Kidney (tissue), 22 donors: ENCODE measurements at places on chromosomes 1 and 21. TPM values are rescaled to one million over a fixed set of nuclear protein-coding genes. Genes with fewer than 3 reads are reported as not detected.

Gene TCP10L
- polyA plus RNA-seq, result 5.2 TPM

Gene JMJD4
- polyA plus RNA-seq, result 12.6 TPM

Gene FAM151A
- polyA plus RNA-seq, result 237 TPM

Gene GJA8
- not detected for polyA plus RNA-seq

Gene OR2L3
- not detected for polyA plus RNA-seq

Gene HAPLN2
- polyA plus RNA-seq, result 0.30 TPM

Gene NCDN
- polyA plus RNA-seq, result 14.3 TPM

Gene ADAMTS5
- polyA plus RNA-seq, result 1.7 TPM

Gene CRNN
- not detected for polyA plus RNA-seq

Gene CERS2
- polyA plus RNA-seq, result 258 TPM

Gene GOLT1A
- polyA plus RNA-seq, result 47.7 TPM

Gene ADORA3
- polyA plus RNA-seq, result 3.1 TPM

- no peak for DNase-seq
Measured at GRCh38 chr1:117537291-117537920, 68.4 kb upstream of the TENT5C start.

DNA sequence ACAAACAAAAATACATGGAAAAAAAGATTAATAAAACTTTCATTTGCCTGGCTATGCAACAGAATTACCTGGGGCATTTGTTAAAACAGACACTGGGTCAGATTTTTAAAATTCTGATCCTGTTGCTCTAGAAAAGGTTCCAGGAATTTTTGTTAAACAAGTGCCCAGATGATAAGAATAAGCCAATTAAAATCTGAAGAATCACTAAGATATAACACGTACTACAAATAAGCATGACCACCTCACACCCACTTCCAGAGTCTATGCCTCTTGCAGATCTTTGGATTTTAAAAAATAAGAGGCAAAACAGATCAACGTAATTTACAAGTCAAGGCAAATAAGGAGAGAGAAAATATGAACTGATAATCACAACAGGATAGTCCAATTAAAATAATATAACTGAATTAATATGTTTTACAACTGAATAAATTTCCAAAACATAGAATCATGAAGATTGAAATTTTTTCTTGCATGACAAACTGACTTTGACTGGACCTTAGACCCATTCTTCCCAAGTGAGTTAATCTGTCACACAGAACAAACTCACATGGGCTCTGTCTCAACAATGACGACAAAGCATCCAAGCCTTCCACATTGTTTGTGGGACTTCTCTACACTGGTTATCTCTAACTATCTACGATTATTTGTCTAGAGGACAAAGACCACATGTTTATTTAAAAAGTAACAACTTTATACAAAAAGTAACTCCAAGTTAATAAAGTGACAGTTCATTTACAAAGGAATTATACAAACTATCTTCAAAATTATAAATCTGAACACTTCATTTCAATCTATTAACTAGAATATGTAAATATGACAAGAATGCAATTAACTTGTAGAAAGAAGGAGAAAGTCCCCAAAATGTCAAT lies 56.9 kb downstream of the COP1 start:
- no peak for DNase-seq

- DNase-seq, result no peak
Measured at GRCh38 chr21:15744926-15745325, 15.1 kb downstream of the USP25 start.

- no peak for DNase-seq
Measured at GRCh38 chr1:224733027-224733911, 117.2 kb downstream of the CNIH3 start.

- no peak for DNase-seq
Measured at GRCh38 chr1:228361314-228362140, 45.1 kb downstream of the TRIM11 start.

DNA sequence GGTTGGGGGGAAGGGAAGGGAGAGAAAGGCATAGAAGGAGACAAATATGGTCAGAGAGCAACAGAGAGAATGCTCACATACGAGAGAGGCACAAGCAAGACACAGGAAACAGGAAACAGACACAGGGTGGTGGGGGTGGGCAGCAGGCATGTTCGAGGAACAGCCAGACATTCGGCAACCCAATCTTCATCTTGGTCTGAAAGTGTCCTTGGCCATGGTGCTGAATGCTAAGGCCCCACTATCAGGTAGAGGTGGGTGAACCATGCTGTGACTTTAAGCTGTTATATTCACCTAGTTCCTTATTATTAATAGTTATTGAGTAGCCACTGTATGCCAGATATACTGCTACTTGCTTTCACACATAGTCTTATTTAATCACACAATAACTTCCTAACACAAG lies 109.2 kb downstream of the DDX20 start:
- no peak for DNase-seq

- no peak for DNase-seq
Measured at GRCh38 chr21:27795418-27795817, 828.5 kb upstream of the ADAMTS5 start.

- DNase-seq, result no peak
Measured at GRCh38 chr1:27117733-27118439, 37.0 kb downstream of the SLC9A1 start.

DNA sequence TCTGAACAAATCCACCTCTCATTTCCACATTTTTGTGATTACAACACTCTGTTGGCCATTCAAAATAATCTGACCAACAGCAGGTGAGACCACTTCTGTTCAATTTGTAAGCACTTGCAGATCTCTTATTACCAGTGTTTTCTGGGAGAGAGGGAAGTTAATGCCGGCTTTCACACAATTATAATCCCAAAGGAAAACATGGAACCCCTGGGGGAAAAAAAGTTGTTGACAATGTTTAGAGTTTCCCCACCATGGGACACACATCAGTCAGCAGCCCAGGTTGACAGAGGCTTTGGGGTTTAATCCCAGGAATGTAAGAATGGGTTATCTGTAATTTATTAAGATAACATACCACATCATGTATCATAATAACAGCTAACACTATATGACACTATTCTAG lies 68.4 kb upstream of the TNFSF4 start:
- DNase-seq, result no peak

GRCh38 chr1:66511118-66511517 lies 22.8 kb upstream of the SGIP1 start:
- no peak for DNase-seq

DNA sequence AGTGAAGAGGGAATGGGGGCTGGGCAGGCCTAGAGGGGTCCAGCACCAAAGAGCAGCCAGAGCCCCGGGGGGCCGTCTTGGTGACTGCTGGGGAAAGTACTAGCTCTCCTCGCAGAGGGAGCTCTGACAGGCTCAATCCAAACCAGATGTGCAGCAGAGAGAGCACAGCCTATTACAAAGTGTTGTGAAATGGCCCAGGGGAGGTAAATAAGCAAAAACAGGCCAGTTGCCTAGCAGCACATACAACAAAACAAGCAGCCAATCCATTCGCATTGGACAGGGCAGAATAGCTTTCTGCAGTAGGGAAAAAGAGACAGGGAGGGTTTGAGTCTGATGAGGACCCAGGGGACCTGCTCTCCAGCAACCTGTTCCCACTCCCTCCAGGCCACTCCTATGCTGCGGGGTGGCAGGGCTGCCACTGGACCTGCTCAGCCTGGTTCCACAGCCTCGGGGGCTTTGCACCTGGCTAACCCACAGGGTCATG lies 239.6 kb upstream of the FGGY start:
- DNase-seq, result peak; percentile 71

DNA sequence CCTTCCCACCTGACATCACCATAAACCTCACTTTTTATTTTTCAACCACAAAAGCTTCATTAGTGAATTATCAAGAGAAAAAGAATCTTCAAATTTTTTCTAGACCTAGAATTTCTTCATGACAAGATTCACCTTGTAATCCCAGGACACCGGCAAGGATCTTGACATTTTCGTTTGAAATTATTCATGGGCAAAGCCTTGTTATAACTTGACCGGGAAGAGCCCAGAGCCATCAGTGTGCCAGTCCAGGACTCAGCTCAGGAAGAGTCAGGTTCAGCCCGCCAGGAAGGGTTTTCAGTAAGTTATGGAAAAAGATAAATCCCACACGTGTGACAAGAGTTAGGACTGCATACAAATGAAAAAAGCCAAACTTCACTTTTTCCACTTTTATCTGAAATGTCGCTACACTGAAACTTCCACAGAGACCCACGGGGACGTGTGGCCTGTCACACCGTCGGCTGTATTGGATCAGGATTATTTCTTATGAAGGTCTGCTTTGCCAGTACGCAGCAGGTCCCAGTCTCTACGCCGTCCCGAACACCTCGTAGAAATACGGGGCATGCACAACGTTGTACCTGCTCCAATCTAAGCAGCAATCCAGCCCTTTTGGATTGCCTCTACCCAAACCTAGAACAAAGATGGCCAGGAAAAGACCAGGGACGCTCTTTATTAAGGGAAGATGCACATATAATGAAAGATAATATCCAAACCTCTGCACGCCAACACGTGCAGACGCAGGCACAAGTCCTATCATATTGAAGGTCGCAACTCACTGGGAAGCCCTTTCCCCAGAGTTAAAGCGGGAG lies 916 bp downstream of the F3 start:
- DNase-seq, result no peak

DNA sequence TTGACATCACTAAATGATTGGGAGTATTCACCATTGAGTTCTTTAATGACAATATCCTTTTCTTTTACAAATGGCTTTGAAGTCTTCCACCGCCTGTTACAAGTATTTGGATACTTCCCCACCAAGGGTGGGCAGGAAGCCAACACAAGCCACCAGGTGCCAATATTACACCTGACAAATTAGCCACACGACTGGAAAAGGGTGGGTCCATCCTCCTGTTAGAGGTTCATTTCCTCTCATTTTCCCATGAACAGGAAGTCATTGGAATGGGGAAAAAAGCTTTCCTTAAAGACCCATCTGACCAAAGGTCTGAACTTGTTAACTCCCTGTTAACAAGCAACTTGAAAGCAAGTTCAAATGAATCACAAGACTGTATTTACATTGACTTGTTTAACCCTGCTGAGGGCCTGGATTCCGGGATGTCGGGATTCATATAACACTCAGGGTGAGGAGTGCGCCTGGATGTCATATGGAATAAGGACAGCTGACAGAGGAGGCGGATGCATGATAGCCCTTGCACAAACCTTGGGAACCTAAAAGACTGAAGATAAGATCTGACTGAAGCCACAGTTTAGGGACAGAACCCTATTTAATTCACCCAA lies 40.5 kb upstream of the PROX1 start:
- no peak for DNase-seq

DNA sequence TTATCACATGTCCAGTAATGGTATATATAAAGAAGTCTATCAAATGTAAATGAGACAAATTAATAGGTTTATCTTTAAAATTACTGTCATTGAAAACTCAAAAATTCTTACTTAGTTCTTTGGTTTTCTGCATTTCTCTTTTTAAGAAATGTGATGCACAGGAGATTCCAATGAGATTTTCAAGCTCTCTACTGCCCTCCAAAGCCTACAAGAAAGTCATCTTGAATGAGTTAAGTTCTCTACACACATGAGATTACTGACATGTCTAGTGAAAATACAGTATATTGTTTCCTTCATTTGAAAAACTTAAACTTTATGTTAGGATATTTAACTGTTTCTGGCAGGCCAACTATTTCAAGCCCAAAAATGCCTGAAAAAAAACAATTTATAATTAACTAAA lies 68.8 kb downstream of the ITGB3BP start:
- peak; percentile 4 for DNase-seq

- DNase-seq, result no peak
Measured at GRCh38 chr1:153354515-153355193, 3.0 kb upstream of the S100A9 start.

GRCh38 chr1:69511426-69512192 lies 56.1 kb upstream of the LRRC7 start:
- DNase-seq, result no peak

GRCh38 chr1:78369546-78369945 lies 121.2 kb upstream of the PTGFR start:
- no peak for DNase-seq

DNA sequence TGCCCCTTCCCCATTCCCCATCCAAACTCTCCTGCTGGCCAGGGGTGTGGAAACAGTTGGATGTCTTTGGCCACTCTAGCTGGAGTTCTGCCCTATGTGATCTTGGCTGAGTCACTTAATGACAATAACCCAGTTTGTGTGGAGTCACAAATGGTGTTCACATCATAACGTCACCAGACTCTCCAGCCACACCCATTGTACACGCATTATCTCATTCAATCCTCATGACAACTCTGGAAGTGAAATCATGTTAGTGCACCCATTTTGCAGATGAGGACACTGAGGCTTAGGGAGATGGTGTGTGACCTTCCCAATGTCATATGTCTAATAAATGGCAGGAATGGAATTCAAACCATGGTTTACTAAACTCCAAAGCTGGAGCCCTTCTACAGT lies 1.2 kb upstream of the CDA start:
- no peak for DNase-seq

DNA sequence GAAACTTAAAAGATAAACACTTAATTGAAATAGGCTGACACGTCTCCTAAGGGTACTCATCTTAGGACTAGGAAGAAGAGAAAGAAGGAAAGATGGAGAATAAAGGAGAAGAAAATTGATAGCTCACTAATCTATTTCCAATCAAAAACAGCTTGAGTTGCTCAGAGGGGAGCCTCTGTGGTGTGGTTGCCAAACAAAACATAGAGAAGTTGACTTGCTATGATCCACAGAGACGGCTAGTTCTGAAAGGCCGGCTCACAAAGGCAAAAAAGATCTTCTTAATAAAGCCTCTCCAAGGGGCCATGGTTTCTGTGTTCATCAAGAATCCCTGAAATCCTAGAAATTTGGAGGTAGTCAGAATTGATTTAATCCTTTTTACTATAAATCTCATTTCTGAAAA lies 644.1 kb downstream of the LMO4 start:
- DNase-seq, result peak; percentile 75

DNA sequence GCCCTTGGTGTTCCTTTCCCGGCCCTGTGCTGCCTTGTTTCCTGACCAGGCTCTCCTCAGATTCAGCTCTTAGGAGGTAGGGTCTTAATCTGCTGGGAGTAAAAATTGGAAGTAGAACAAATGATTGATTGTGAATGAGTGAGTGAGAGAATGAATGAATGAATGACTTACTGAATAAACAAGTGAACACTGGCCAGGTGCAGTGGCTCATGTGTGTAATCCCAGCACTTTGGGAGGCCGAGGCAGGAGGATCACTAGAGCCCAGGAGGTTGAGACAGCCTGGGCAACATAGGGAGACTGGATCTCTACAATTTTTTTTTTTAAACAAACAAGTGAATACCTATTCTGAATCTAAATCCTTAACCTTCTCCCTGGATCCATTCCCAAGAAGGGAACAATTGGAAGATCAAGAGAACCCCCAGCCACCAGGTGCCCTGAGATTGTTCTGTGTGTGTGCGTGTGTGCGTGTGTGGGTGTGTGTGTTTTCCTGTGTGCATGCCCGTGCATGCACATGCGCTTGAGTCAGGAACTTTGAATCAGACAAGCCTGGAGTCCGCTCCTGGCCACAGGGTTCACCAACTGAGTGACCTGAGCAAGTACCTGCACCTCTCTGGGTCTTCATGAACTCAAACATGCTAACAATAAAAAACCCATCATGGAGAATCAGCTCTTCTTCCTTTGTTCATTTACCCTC lies 24.3 kb upstream of the CITED4 start:
- no peak for DNase-seq

DNA sequence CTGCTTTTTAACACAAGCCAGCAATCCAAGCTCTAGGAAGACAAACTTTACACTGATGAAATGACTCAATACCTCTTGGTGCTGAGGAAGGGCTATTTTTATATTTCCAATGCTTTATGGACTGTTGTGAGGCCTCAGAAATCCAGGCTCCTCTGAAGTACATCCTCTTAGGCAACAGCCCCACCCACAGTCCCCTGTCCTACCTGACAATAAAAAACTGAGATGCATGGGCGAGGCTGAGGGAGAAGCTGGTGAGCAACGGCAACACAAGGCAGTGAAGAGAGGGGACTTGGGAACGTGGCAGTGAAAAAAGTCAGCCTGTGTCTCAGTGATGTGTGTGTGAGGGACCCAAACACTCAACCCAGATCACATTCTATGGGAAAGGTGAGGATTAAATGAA lies 10.1 kb upstream of the CPT2 start:
- DNase-seq, result no peak
